ENCODE measurements at places on chromosomes 5 and 9.

DNA sequence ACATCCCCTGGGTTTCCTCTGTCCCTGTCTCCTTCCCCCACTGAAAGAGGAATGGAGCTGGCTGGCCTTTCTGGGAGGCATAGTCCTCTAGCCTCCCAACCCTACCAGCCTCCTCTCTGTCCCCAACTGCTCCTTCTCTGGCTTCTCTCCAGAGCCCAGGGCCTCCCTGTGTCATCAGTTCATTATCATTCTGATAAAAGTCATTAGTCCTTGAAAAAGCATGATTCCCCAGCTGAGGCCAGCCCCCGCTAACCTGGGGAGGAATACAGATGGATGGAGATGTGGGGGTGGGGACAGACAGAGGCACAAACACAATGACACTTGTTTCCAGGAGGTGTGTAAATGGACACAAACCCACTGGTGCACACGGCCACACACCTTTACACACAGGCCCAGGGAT, 73.6 kb upstream of the HSPA9 start:
- no peak for DNase-seq

GRCh38 chr5:95907067-95907705, 54.5 kb downstream of the ELL2 start:
- no peak for DNase-seq

GRCh38 chr5:8288334-8288733, 419.4 kb downstream of the MTRR start:
- no peak for DNase-seq

DNA sequence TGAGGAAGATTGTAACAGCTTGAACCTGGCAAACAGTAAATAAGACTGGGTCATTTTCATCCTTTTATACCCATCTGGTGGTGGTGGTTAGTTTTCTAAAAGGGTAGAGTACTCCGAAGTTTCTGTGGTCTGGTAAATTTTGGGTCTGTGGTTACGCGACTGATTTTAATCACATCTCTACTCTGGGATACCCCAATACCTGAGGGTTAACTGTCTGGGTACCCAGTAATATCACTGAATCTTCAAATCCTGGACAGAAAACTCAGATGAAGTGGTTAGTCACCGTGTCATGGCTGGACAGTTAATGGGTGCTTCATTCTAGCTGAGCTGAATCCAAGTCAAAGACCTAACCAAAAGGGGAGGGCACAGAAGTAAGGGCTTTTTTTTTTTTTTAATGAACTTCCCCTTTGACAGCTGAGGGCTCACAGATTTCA, 474.2 kb downstream of the GADD45G start:
- no peak for DNase-seq

- no peak for DNase-seq
Observed at GRCh38 chr5:92944903-92945604, 636.0 kb downstream of the NR2F1-AS1 start.

Measured in NCI-H2171 (cell line).